Stimulated activated CD4-positive, alpha-beta T cell treated with anti-CD3 and anti-CD28 coated beads, Interleukin-4, amount 100 ng/mL, for 4 hours (primary cell): ENCODE measurements at places on chromosomes 13 and 19.

DNA sequence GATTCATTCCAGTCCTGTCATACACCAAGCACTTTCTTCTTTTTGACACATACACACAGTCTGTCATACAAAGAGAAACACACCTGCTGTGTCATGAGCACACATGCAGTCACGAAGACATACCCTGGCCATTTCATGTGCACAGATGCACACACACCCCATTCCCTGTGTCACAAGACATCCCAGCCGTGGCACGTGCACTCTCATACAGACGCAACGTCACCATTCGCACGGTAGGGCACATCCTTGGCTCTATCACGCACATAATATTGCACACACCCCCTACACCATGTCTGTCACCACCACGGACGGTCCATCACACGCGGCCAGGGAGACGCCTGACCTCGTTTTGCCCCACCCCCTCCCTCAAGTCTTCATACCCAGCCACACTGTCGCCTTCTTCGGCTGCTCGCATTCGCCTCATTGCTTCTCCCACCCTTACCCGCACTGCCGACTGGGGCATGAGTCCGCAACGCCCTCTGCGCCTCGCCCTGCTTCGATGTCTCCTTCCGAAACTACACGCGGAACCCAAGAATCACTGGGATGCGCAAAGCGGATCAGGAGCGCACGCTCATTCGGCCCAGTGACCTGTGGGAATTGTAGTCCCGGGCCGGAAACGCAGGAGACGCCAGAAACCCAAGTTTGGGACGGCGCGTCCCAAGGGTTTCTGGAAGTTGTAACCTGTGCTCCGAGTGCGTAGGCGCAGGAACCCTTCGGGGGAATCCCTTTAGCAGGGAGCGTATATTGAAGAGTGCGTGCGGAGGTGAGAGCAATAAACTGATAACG lies 6.8 kb upstream of the ZNF283 start:
- DNase-seq: peak; percentile 39

DNA sequence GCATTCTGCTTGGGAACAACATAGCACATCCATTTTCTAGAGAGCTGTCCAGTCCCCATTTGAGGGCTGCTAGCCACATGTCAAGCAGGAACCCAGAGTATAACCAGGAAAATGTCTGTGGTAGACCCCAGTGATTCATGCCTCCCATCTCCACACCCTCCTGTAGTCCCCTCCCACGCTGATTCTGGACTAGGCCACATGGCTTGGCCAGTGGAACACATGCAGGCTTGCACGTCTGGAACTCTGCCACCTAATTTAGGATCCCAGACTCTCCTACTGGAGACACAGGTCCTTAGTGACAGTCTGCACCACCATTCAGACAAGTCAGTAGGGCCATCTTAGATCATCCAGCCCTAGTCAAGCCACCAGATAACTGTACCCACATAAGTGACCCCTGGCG lies 149.8 kb downstream of the ZIC5 start:
- no peak for DNase-seq

DNA sequence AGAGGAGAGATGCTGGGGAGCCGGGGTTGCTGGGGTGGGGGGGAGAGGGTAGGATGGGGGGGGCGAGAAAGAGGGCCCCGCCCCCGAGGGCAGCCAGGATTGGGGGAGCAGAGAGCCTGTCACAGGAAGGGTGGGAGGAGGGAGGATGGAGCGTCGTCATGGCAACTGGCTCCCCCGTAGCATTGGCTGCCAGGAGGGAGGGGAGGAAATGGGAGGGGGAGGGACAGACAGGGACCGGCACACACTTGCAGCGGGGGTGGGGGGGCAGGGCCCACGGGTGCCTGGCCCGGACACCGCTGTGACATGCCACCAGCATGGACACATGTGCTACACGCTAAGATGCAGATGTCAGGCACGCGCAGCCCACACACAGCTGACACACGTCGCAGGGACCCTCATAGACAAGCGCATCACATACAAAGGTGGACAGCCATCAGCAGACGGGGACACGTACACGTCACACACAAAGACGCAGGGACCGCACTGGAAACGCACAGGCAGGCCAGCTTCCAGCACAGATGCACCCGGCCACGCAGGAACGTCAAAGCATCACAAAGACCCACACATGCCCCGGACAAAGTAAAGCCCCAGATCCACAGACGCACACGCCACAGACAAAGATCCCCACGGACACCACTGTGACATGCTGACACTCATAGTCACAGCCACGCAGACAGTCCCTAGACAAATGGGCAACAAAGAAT lies at the start of gene LMTK3:
TSS of gene LMTK3 (minus strand) at position 36 of the 704 bp plus-strand sequence. CDS start 259 bp downstream, outside the sequence.
- peak; percentile 64 for DNase-seq

- no peak for DNase-seq
Observed at GRCh38 chr19:48533770-48534169, 18.2 kb upstream of the SULT2B1 start.

DNA sequence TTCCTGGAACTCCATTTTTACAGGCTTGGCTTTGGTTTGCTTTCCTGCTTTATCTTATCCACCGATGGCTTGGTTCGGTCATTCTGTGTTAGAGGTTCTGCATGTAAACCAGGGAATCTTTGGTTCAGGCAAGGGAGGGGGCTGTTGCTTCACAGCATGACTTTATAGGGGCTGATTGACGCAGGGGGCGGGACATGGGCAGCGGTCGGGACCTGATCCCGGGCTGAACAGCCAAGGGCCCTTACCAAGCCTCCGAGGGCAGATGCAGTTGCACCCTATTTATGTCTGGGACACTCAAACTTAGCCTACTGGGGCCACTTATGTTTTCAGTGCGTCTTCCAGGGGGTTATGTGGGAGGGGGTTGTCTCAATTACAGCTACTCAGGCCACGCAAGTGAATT lies 312.4 kb downstream of the ZNF536 start:
- no peak for DNase-seq

DNA sequence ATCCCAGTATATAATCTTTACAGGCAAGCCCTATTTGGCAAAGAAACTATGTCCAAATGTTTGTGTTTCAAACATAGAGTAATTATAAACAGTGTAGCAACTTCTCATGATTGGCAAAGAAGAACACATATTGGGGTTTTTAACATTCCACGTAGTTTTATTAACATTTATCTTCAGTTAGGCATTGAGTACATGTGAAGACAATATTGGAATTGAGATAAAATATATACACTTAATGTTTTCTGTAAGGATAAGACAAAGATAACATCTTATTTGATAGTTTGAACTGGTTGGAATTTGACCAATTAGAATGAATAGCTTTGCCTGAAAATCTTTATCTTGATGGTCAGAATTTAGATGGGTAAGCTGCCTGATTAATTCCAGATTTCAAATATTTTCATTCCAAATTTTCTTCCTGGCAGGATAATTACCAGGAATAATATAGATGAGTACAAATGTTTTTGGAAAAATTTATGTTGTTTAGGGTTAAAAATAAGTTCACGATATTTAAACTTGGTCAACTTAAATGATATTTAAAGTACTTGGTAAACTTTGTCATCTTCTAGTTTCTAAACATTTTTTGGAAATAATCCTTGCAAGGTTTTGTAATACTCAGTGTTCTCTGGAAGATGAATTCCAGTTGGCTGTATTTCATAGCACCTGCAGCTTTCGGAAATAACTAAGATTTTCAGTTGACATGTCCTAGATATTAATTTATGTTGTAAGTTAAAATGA lies 536.5 kb upstream of the SPRY2 start:
- DNase-seq: no peak

DNA sequence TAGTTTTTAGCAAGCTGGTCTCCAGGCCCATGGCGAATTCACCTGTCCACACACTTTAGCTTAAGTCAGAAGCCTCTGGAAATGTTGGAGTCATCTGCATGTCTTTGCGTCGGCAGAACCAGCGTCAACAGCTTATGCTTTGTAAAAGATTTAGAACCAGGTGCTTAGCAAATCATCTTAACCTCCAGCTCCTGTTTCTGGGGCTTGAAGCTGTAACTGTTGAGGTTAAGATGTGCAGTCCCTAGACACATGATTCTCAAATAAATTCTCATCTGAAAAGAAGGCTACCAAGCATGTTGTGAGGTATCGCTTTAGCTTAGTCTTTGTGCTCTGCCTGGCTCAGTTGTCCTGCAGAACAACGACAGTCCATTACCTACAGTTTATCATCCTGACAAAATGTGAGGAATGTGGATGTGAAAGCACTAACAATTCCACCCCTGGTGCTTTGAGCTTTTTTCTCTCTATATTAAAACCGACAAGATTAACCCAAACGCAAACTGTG lies 4.4 kb downstream of the EFNB2 start:
- DNase-seq: no peak

DNA sequence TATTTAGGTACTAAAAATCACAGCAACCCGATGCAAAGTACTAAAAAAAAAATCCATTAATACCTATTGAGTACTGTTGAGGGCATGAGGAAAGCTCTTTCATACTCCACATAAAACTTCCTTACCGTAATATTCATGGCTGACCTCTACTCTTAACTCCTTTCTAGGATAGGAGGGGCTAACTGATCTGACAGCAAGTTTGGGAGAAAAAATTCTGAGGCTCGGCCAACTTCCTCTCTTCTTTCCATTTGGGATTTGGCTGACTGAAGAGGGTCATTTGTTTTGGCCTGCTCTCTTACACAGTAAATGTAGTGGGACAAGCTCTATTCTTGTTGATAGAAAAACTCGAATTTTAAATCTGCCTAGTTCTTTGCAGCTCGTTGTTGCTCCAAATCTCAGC lies 9.4 kb upstream of the USPL1 start:
- DNase-seq: no peak

- DNase-seq: no peak
Observed at GRCh38 chr13:45086484-45086883, 33.8 kb upstream of the GTF2F2 start.

DNA sequence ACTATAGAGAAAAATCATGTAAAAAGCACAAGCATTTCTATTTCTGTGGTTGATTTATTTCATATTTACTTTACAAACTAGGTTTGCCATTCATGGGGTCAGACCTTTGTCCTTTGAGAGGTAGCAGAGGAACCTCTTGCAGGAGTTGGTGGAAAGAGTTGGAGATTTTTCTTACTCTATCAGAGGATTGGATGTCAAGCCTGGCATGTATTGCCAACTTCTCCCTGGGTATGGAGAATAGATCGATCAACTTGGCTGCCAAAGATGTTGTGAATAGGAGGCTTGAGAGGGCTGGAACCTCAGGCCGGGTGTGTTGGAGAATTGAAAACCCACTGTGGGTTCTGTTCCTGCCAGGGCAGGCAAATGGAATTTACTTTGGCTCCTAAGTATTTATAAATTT lies 81.2 kb downstream of the WDFY2 start:
- DNase-seq: no peak

- no peak for DNase-seq
Observed at GRCh38 chr19:45828945-45829344, 13.8 kb upstream of the RSPH6A start.

- DNase-seq: no peak
Observed at GRCh38 chr19:11225172-11225571, 14.2 kb upstream of the ANGPTL8 start.

GRCh38 chr19:32181216-32181920 lies 164.0 kb upstream of the ZNF507 start:
- DNase-seq: no peak

DNA sequence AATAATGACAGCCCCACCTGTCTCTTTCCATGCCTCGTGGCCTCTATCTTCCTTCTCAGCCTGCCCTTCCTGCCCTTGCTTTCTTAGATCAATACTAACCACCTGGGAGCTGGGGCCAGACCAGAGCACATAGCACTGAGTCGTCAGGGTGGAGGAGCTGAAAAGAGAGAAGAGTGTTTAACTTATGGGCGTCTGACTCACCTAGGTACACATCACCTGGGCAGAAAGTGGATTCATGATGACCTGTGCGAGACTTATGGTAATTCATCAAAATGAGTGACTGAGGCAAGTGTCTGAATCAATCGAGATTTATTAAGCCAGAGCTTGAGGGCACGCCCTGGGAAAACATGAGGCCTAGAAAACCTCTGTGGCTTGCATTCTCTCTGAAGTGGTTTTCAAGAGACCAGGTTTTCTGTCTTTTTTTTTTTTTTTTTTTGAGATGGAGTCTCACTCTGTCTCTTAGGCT lies 19.2 kb downstream of the CEACAM6 start:
- DNase-seq: peak; percentile 9

DNA sequence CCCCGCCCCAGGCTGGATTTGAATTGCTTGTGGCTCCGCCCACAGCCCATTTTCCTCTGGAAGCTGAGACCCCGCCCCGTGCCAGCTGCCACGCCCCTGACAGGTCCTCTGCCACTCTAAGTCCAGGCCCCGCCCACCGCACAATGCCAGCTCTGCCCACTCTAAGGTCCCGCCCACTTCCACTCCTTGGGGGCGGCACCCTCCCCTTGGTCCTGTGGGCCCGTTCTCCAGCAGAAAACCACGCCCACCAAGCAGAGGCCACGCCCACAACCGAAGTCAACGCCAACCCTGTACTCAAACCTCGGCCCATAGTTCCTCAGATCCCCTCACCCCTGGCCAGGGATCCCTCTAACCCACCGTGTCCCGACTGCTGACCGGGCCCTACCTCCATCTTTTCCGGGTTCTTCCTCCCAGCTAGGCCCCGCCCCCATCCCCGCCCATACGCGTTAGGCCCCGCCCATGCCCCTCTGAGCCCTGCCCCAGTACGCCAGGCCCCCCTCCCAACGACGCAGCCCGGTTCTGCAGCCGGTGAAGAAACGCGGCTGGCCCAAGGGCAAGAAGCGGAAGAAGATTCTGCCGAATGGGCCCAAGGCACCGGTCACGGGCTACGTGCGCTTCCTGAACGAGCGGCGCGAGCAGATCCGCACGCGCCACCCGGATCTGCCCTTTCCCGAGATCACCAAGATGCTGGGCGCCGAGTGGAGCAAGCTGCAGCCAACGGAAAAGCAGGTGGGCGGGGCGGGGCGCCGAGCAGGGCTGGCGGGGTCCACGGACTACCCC lies 1.3 kb downstream of the HMG20B start:
- peak; percentile 72 for DNase-seq
